NCI-H1436 treated with DMSO at 0.1 percent for 48 hours (cell line): ENCODE measurements at places on chromosomes 3 and 15.

DNA sequence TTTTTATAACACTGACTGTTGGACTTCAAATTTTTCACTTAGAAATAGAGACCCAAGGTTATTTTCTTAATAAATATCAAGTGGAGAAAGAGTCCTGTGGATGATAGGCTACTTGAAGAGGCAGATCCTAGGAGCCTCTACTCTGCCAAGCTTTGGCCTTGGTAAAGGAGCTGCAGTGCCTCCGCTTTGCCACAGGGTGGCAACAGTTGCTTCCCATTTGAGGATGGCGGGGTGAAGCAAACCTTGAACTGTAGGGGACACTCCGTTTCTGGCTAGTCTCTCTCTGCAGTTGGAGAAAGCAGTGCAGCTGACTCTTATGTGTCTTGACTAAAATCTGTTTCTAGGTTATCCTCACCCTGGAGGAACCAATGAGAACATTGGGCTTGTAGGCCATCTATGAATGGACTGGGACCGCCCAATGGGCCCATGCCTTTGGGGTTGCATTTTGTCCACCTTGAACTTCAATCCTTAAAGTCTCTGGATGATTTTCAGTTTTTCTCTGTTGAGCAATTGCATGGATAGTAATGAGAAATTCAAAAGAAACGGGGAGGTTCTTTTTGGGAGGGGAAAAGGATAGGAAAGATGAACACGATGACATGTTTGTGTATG, 9.8 kb downstream of the SCG5 start:
- no peak for DNase-seq

- DNase-seq, result no peak
Measured at GRCh38 chr3:181497358-181497757, 214.4 kb upstream of the SOX2 start.

DNA sequence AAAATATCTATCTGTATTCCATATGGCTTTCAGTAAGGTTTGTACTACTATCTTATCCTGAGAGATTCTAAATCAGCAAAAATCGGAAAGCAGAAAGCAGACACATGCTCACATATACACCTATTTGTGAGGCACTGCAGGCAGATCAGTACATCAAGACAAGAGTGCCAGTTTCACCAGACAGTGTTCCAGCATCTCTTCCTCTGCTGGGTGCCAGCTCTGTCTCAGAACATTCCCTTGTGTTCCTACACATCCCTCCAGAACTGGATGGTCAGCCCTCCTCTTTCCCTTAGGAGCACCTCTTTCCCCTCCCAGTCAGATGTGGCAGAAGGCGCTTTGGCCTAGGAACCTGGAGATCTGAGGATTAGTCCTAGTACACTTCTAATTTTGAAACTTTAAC, 121.3 kb upstream of the IL12A start:
- no peak for DNase-seq

DNA sequence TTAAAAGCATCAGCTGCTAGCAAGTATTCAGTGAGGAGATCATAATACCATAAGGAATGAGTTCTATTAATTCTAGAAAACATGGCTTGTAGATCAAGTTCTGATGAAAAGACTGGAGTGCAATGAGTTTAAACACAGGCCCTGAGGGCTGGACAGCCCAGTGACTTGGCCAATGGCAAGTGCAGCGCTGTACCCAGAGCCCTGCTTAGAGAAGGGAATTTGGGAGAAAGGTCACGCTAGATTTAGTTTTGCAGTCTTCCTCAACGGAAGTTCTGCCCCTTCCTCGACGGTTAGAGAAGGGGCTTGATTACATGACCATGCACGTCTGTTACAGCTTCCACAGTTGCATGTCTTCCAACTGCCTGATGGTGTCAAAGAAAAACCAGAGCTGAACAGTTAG, 4.0 kb downstream of the TMEM212 start:
- no peak for DNase-seq

DNA sequence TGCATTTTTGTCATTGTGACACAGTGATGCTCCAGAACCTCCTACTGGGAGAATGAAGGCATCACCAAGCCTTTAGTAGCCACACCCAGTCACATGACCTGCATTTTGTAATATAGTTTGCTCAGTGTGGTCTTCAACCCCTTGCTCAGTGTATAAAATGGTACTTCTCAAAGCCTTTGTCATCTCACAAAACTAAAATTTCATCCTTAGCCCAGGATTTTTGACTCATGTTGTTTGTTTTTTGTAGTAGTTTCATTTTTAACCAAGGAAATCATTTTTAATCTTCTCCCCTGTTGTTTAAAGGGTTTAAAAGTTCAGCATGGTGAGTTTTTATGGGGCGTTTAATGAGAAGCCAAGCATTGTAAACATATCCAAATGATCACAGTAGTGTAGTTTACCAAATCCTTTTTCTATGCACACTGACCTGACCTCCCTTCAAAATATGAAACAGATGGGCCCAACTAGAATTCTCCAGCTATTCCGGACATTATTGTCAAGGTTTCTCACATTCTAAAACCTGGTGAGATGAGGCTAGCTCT, 123.5 kb upstream of the IL12A start:
- DNase-seq, result no peak

DNA sequence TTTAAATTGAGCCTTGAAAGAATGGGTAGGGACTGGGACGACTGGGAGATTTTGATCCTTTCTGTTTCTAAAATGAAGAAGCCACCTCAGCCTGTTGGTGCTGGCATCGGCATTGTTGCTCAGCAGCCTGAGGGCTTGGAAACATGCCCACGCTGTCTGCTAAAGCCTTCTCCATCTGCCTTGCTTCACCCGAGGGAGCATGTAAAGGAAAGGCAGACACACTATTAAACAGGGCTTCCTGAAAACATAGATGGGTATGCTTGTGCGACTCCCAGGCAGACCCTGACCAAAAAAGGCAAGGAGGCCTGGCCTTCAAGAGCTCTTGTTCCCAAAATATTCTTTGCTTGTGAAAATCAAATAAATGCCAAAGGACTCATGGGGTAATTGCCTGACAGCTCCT, 84.2 kb upstream of the SLC4A7 start:
- DNase-seq, result peak; percentile 10

GRCh38 chr15:39746176-39746575, 36.5 kb downstream of the FSIP1 start:
- DNase-seq, result no peak

GRCh38 chr3:31502803-31503221, 29.9 kb upstream of the STT3B start:
- no peak for DNase-seq

DNA sequence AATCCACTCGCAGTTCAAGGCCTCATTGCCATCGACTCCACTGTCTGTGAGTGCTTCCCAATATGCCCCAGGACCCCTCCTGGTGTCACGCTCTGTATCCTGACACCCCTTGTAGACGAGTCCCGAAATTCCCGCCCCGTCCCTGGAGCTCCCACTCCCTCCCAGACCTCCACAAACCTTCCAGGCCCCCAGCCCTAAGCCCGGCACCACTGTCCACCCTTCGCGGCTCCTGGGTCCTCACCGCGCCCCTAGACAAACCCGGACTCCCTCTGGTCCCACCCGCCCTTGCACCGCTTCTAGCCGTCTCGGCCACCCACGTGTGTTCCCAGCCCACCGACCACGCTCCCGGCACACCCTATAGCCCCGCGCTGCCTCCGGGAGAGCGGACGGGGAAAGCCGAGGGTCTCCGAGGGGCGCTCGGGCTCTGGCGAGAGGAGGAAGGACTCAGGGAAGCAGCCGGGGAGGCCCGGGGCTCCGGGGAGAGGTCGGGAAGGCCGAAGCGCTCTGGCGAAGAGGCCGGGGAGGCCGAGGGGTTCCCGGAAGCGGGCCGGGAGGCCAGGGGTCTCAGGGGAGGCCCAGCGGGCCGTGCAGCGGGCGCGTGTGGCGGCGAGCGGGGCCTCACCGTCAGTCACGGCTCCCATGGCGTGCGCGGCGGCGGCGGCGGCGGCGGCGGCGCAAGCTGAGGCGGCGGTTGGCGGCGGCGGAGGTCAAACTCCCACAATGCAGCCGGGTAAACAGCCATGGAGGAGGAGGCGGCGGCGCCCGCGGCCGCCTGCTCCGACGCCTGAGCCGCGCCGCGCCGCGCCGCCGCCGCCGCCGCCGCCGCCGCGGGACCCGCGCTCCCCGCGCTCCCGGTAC, at the start of the genes ATXN7 and THOC7:
Gene ATXN7, plus strand, starts transcription at position 718 of the 858 bp plus-strand sequence. CDS start 48,732 bp downstream, outside the sequence.
Gene THOC7, minus strand, starts transcription at position 656 of the 858 bp plus-strand sequence. Its CDS starts 15 bp downstream, at position 641.
- no peak for DNase-seq

DNA sequence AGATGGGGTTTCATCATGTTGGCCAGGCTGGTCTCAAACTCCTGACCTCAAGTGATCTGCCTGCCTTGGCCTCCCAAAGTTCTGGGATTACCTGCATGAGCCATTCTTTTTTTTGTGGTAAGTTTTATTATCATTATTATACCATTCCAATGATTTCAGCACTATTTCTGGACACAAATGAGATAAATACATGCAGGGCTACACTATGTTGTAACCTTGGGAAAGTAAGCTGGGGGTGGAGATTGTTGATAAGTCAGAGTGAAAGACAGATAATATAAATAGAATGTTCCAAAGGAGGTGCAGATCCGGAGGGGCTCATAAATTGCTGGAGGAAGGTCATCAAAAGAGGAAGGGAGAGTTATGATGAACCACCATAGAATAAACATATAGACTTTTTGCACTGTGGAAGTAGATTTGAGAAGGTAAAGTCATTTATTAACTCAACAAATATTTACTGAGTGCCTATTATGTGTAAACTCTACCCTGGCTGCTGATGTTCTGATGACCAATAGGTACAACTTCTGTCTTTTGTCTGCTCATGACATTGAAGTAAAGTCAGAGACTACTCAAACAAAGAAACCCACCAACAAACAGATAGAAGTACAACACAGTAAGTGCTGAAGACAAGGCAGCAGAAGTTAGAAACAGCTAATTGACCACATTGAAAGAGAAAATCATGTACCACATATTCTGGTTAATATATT, 478.9 kb upstream of the GOLIM4 start:
- DNase-seq, result no peak

DNA sequence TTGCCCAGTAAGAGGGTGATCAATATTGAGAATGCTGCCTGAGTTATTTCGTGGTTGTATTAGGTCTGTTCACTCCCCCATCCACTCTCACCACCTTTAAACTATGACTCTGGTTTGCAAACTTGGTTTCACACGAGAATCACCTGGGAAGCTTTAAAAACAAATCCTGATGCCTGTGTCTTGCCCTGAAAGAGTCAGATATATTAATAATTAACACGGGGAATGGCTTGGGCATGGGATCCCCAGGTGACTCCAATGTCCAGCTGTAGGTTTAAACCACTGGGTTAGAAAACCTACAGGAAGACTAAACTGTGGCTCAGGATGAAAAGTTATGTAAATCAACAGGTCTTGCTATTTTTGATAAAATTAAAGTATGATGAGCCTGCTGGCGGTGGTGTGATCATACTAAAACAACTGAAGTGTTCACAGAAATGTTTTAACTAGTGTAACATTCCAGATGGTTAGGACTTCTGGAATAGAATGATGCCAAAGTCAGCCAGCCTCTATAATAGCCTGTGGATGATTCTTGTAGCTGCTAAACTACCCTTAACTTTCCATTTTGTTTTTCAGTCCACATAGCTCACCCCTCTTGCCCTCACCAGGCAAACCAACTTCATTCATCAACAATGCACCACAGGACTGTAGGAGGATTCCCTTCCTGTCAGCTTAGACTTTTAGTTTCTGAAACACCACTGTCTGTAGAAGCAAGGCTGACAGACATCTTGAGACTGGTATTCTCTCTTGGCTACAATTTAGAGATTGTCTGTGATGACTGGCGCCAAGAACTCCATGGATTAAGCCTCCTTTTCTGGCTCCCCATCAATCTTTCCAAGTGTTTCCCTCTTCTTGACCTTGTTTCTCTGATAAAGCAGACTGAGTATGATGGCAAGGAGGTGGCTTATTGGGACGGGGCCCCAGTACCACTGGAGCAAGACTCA, 119.1 kb upstream of the ADAMTS9 start:
- DNase-seq, result no peak

DNA sequence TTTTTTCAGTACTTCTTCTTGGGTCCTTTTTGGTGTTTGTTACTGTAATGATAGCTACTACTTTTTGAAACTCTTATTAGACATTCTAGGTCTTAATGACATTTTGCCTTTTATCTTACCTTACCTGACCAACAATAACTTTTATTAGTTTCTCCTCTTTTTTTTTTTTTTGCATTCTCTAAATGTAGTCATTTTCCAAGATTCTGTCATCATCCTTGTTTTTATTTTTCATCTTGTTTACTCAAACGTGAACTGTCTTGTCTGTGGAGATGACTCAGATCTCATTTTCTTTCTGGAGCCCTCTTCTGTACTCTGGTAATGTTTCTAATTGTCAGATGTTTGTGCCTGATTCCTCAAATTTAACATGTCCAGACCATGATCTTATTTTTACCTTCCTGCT, 2.9 kb downstream of the ABHD5 start:
- DNase-seq, result no peak

DNA sequence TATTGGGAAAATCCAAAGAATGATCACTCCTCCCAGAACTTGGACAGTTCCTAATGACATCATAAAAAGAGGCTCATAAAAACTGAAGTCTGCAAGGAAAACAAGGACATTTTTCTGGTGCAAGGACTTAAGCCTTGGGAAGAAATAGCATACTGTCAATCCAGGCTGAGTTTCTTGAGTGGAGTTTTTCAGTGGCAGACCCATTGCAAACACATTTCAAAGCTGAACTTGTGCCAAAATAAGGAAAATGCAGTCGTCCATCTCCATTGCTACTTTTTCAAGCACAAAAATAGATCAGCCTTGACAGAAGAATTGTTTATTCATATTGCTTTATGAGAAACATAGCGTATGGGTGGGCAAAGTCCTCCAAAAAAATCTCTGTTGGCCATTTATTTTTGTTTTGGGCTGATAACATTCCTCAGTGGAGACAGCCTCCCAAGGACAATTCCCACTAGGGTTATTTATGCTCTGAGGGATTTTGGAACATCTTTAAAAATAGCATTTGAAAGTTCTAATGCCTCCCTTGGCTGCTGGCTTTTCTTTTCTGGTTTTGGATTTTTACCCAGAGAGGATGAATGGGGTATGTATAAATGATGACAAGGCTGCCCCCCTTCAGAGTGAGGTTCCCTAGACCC, 220.0 kb downstream of the CADPS start:
- no peak for DNase-seq

DNA sequence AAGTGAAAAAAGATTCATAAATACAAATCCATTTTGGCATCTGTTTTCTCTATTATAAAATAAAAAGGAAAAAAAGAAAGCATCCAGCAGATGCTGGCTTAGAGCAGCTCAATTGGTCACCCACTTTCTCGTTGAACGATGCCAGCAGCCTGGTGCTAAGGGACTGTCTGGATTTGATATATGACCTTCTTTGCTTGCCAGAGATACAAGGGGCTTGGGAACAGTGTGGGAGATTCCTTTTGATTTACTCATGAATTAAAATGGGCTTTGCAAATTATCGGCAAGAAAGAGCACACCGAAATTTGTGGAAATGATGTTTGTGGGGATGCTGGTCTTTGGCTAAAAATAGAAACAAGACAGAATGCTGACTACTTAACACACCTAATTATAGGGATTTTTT, 210.3 kb upstream of the STT3B start:
- no peak for DNase-seq

GRCh38 chr3:152477422-152477821, 208.7 kb downstream of the MBNL1 start:
- DNase-seq, result no peak

GRCh38 chr15:60326824-60327654, 70.7 kb downstream of the ANXA2 start:
- peak; percentile 14 for DNase-seq
